ENCODE measurements at places on chromosomes 6 and 20.
A peak's percentile ranks its signal among the peaks of the same experiment; 100 is the strongest.

DNA sequence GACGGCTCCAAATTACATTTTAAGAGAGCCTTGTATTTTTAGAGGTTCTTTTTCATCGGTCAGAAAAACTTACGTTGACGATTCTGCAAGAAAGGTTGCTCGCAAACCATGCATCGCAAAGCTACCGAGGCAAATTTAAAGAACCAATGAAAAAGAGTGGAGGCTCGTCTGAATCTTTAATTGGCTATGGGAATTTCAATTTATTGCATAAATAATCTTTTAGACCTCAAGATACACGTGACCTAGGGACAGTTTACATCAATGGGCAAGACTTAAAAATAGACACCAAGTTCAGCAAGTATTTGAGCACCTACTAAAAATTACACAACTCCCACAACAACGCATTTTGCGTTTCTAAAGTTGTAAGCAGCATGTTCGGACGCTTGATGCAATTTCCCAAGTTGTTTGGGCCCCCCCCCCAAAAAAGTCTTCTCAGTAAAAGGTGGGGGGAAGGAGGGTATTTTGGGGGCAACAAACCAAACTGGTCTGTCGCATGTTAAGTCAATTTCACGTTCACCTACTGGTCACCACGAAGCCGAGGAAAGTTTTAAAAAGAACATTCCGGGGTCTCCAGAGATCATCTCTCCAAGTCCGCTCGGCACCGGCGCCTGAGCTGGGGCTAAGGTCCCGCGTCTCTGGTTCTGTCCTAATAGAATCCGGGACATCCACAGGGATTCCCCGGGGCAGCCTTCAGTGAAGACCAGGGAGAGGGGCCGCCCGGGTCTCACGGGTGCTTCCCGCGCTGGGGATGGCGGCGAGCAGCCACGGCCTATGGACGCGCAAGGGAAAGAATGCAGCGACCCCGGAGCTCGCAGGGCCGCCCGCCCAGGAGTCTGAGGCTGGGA, 851 bp downstream of the SNX5 start:
- DNase-seq = no peak

DNA sequence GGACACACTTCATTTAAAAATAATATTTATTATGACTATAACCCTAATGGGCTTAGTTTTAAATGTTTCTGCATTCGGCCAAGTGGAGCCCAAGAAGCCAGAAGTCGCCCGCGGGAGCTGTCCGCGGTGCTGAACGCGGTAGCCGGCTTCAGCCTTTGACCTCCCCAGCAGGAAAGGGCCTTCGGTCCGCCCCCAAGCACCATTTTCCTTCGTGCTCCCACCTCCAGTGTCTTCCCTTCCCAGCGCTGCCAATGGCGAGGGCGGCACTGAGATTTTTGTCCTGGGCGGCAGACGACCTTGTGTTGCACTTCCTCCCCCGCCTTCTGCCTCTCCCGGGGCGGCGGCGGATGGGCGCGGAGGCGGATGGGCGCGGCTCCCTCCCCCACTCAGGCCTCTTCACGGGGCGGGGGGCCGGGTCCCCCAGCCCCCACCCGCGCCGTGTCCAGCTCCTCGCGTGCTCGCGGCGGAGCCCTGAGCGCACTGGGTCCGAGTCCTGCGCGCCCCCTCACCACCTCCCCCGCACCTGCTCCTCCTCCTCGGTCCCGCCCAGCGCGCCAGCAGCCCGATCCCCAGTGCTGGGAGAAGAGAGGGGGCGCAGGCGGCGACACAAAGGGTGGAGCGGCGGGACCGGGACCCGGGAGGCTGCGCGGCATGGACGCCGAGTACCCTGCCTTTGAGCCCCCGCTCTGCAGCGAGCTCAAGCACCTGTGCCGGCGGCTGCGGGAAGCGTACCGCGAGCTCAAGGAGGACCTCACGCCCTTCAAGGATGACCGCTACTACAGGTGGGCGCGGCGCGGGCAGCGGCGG, 23.6 kb upstream of the TMEM181 start:
- DNase-seq = peak; percentile 49

DNA sequence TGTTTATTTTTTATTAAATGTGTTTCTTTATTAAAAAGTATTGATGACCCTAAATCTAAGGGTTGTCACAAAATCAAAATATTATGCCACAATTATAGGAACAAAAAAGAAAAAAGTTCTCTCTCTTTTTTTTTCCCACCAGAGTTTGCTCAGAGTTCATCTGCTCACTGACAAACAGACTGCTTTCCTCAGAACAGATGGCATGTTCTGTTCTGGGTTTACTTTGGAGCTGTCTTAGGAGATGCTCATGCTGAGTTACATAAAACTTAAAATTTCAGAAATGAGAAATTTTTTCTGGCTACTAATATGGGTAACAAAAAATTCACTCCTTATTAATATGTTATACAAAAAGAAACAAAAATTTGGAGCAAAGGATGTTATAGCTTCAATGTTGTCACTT, 30.3 kb downstream of the STK38 start:
- no peak for DNase-seq

DNA sequence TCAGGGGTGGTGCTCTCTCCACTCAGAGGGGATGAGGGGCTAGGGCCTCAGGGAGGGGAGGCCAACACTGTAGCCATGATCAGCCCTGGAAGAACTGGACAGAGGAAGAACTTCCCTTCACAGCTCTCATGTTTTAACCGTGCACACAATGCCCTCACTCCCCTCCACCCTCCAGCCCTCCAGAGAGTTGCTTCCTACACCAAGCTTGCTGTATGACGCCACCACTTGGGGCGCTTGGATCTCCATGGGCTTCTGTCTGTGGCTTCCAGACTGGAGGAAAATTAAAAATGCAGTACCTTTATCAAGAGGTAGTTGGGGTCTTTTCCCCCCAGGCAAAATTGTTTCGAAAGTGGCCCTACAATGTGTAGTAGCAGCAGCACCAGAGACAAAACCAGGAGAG, 48.4 kb downstream of the ARHGAP40 start:
- DNase-seq = no peak

GRCh38 chr6:2118136-2118535, 127.3 kb downstream of the GMDS start:
- no peak for DNase-seq

GRCh38 chr20:23257106-23257761, 93.4 kb upstream of the NXT1 start:
- DNase-seq = no peak

DNA sequence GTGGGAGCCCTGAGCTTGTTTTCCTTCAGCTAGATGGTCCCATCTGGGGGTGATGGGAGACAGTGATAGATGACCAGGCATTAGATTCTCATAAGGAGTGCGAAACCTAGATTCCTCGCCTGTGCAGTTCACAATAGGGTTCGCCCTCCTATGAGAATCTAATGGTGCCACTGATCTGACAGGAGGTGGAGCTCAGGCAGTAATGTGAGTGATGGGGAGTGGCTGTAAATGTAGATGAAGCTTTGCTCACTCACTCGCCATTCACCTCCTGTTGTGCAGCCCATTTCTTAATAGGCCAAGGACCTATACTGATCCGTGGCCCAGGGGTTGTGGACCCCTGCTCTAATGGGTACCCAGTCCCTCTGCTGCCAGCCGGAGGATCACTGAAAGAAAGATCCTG, 20.7 kb upstream of the KCNB1 start:
- DNase-seq = no peak

GRCh38 chr20:51372176-51372803, 170.2 kb downstream of the NFATC2 start:
- DNase-seq = peak; percentile 41

Data from T follicular helper cell (primary cell).